ENCODE measurements at places on chromosomes 3 and 15.

GRCh38 chr3:184361532-184361931 lies at the start of the genes CLCN2 and POLR2H:
CLCN2 (minus strand) TSS chr3:184361605; CDS start chr3:184361479, 126 bp downstream.
POLR2H (plus strand) TSS chr3:184361710; CDS start chr3:184363493, 1,783 bp downstream.
- DNase-seq: peak; percentile 68

DNA sequence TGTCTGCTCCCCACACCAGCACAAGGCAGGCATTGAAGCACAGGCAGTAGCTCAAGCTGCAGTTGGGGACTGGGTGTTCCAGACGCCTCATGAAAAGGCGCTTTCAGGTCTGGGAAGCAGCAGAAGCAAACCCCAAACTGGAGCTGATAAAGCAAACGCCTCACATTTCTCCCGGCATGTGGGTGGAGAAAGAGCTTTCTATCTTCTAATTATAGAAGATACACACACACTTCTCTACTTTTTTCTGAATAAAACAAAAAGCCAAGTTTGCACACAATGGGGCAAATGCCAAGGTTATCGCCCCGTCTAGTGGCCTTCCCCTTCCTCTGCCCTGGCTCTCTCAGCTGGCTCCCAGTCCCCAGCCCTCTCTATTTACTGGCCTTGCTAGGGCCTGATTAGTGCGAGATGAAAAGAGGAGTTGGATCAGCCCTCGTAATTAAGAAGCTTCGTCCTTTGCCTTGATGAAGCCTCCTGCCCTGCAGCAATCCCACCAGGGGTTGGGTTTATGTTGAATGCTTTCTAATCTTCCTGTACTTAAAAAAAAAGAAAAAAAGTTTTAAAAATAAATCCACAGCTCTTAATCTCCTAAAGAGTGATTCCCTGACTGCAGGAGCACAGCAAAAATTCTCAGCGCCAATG lies 120.2 kb downstream of the MEGF11 start:
- no peak for DNase-seq

DNA sequence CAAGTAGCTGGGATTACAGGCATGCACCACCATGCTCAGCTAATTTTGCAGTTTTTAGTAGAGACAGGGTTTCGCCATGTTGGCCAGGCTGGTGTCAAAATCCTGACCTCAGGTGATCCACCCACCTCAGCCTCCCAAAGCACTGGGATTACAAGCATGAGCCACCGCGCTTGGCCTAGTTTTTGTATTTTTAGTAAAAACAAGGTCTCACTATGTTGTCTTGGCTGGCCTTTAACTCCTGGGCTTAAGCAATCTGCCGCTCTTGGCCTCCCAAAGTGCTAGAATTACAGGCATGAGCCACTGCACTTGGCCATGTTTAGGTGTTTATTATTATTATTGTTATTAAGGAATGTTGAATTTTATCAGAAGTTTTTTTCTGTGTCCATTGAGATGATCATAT lies 14.7 kb downstream of the IL16 start:
- DNase-seq: no peak

DNA sequence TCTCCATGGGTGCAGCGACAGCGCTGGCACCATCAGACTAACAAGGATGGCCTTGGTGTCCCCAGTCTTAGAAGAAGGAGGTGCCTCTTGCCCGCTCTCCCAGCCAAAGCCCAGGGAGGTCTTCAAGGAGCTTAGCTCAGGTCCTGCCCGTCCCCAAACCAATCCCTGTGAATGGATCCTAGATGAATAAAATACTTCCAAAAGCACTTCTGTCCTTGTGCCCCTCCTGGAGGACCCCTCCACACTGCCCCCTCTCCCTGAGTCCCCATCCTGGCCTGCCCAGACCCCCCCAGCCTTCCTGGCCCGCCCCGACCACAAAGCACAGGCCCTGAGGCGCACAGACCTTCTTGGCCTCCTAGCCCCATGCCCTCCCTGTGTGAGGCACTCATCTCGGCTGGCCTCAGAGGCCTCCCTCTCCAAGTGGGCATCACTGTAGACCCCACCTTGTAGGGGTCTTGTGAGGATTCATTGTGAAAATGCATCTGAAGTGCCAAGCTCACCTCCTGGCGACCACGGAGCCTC lies 8.4 kb downstream of the SLC28A1 start:
- DNase-seq: no peak

- no peak for DNase-seq
These were observed 362.8 kb upstream of the RGMA start for GRCh38 chr15:93451822-93452221.

DNA sequence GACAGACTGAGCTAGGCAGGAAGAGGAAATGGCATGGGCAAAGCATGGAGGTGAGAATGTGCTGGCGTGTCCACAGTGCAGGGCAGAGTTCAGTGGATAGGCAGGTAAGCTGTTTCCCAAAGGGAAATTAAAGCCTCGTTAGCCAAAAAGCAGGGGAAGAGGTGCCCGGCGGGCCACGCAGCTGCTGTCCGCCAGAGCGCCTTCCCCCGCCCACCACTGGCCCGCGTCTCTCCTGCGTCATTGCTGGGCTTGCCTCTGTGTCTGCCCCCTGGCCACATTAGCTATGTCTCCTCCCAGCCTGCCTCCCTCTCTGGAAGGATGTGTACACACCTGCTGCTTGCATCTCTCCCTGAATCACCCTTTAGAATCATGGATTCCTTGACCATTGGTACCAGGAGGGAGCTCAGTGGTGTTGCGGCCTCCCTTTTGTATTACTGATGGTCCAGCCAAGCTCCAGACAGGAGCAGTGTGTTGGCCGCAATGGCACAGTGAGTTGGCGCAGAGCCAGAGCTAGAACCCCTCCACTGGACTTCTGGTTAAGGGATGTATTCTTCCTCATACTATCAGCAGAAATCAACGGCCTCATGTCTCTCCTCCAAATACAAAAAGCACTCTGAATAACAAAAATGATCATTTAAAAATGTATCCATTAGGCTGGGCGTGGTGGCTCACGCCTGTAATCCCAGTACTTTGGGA lies 26.6 kb downstream of the SLC28A1 start:
- no peak for DNase-seq

- DNase-seq: no peak
These were observed 155.6 kb upstream of the SLC2A2 start for GRCh38 chr3:171181907-171182690.

DNA sequence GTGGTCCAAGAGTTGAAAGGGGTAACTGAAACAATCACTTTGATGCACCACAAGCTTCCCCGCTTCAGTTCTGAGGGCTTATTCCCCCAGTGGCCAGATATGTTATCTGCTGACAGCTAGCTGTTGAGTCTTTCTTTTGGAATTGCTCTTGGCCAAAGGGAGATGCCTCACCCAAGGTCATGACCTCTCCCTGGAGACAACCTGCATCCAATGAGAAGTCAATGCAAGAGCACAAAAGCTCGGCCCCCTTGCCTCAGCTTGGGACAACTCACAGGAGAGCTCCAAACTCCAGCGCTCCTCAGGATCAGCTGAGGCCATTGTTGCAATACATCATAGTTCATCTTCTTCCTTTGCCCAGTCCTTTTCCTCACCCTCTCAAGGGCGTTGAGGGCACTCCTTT lies 31.0 kb upstream of the THBS1 start:
- no peak for DNase-seq

GRCh38 chr3:127141921-127142730 lies 50.8 kb upstream of the PRR23E start:
- no peak for DNase-seq

DNA sequence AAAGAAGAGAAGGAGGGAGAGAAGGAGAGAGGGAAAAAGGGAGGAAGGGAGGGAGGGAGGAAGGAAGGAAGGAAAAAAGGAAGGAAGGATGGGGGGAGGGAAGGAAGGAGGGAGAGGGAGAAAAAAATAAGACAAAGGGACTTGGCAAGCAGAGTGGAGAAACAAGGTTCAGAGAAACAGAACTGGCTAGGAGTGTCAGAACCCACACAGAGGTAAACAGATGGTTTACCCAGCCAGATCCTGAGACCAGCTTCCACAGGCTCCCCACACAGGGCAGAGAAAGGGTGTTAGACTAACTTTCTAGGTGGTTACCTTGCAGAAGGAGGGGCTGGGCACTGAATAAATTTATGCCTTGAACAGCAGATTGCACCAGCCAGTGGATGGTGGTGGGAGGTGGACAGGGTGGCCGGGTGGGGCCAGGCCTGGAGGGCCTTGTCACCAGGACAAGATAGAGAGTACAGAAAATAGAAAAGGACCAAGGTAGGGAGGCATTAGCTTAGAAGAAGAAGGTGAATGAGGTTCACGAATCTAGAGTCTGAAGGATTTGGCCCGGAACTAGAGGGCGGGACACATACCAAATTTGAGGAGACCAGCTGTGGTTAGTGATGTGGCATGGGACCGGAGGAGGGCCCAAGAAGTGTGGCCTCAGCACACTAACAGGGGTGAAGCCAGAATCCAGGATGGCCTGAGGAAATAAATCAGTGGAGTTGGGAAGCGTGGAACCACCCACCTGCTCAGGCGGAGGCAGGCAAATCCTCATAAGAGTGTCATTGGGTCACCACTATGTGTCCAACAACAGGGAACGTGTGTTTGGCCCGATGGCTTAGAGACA lies 1.2 kb upstream of the TM4SF1 start:
- peak; percentile 8 for DNase-seq

DNA sequence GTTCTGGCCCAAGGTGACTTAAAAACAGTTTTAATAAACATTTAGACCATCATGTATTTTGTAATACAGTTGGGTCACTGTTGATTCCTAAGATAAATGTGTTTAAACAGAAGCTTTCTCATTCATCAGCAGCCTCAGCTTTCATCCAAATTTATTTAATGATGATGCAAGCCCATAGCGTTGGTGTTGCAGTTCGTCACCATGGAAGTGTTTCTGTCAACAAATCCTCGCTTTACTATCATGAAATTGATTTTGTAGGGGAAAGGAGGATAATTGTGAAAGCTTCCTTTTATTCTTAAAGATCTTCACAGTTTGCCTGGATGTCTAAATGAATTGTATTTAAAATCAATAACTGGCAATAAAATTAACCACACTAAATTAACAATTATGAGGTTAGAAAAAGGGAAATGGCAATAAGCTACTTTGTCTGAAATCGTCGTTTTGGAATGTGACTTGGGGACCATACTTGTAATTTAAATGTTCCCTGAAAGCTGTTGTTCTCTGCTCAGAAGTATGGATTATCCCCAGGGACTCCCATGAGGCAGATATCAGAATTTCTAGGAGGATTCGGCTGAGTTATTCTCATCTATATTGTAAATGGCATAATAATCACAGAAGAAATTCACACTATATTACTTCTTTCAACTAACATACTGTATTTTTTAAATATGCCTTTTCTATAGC lies 29.0 kb downstream of the CMSS1 start:
- DNase-seq: no peak

DNA sequence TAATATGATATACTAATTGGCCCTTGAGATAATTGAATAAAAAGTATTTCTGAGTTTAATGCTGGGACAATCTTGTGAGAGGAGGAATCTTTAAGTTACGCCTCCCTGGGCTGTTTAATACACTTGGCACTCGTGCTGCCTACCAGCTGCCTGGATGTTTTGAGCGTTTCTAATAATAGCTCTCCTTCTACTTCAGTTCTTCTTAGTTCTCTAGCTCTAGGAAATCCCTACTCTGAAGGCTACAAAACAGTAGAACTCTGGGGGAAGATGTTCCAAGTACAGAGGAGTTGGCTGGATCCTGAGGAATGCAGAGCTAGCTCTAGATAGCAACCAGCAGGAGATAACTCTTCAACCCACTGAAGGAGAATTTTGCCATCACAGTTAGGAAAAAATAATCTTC lies 3.5 kb downstream of the NAALADL2 start:
- DNase-seq: no peak

DNA sequence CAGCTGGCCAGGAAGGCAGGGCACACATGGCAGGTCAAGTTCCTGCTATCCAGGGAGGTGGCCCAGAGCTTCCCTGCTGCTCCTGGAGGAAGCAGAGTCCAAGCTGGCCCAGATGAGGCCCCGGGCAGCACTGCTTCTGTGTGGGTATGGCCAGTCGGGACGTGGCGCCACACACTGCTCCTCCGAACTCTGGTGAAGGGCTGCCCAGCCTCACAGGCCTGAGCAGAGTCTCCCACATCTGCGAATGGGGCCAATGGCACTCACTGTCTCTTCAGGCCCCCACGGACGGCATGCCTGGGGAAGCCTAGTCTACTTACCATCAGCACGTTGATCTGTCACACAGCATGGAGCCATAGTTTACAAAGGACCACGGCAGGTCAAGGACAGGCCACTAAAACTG lies 2.5 kb upstream of the PLA2G4F start:
- no peak for DNase-seq

DNA sequence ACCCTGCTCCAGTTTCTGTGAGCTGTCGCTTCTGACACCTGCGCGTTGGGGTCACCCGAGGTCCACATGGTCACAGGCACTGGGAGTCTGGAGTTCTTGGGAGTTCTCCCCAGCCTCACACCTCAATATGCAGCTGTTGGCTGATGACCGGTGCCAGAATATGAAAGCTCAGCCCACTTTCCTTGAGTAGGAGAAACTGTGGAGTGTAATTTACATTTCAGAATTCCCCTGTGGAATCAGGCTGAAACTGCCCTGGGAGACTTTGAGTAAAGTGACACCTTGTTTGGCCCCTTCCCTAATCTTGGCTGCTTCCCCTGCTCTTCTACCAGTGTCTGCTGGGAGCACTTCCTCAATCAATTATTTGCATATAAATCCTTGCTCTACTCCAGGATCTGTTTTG lies 255.9 kb downstream of the NFKBIZ start:
- DNase-seq: no peak

DNA sequence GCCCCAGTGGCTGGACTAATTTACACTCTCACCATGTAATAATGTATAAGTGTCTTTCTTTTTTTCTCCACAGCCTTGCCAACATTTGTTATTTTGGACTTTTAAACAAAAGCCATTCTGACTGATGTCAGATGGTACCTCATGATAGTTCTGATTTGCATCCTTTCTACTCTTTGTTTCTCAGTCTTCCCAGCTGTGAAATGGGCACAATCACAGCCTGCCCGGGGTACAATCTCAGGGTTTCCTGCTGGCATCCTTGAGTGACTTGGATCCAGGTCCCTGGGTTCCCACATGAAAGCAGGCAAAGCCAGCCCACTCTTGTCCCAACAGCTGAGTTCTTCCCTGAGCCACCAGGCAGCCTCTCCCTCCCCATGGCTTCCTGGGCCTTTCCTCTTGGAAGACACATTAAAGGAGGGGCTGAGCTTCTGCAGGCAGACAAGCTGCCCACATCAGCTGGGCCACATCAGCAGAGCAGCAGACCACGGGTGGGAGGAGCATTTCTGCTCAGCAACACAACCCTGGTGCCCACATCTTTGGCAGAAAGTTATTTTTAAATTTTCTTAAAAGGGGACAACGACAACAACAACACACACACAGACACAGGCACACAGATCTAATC lies 82.0 kb downstream of the MYLK start:
- no peak for DNase-seq

DNA sequence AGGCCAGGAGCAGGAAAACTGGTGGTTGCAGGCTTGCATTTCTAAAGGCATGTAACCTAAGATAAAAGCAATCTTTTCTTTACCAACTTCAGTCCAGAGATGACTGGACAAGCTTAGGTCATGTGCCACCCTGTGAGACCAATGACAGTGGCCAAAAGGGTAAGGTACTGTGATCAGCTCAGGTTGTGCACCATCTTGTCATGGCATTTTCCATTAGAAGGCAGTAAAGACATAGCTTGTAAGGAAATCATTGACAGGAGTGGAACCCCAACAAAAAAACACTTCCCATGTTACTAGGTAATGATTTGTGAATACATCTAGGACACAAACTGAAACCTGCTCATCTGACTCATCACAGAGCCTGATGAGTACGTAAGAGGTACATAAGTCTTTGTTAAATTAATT lies 35.2 kb downstream of the SSR3 start:
- no peak for DNase-seq

- DNase-seq: peak; percentile 84
These were observed at the start of gene TMCC1 for GRCh38 chr3:129893581-129894070. TMCC1 (minus strand) TSS chr3:129893711.

Data from RKO (cell line).